ENCODE measurements at places on chromosomes 1 and 21.

GRCh38 chr1:232924874-232925273 is 25.5 kb upstream of the NTPCR start:
- DNase-seq, result no peak

DNA sequence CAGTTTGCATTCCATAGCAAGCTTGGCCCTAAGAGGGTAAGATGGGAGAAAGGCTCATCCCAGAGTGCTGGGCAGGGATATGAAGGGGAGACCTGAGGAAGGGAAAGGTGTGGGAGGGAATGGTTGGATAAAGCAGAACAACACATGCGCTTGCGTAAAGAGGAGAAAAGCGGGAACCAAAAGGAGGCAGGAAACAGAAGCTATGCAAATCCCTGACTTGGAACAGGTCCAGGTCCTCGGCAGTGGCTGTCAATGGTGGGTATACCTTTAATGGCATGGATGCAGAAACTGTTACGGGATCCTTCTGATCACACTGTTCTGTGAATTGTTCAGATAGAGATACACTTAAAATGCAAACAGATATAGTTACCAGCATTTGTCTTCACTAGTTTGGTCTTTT is 455.6 kb downstream of the SIPA1L2 start:
- DNase-seq, result no peak

DNA sequence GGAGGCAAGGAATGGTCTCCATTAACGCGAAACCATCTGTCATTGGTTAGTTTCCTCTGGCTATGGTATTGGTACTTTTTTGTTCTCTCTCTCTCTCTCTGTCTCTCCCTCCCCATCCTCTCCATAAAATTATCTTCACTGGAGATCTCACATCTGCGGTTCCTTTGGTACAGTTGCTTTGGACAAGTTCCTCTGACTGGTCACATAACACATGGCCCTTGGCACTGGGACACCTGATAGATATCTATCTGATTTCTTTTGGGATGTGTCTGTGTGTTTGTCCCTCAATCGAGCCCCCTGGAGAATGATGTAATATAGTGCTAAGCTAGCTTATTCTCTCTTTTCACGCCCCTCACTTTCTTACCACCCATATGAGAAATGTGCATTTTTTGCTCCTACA is 682.0 kb upstream of the B3GALT2 start:
- DNase-seq, result no peak

DNA sequence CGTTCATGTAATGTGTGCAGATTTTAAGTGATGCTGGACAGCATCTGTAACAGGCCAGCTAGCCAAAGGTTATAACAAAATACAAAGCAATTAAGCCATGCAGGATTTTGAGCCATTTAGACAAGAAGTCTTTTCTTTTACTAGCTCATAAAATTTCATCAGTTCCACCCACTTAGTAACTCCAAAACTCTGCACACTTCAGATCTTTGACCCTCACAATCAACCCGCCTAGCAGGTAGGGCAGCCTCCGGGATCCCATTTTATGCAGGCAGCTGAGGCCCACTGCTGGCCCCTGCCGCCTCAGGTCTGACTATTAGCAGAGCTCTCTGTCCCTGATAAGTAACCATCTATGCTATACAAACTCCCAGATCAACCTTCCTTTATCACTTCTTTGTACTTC is 9.2 kb downstream of the LBR start:
- no peak for DNase-seq

DNA sequence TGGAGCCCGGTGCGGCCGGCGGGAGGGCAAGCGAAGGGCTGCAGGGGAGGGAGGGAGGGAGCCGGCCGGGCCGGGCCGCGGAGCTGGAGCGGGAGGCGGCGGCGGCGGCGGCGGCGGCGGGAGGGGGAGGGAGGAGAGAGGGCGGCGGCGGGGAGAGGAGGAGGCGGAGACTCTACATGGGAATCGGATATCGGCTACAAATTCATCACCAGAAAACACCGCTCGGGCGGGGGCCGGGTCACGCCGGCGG is at the start of gene AKT3:
Gene AKT3 (minus strand): TSS at position 42 of the 250 bp plus-strand sequence. CDS start 7,073 bp downstream, outside the sequence.
- peak; percentile 71 for DNase-seq
